ENCODE measurements at places on chromosomes 3 and 15.

- DNase-seq, result no peak
These were observed 264.3 kb upstream of the DNAJC19 start for GRCh38 chr3:181253796-181254195.

DNA sequence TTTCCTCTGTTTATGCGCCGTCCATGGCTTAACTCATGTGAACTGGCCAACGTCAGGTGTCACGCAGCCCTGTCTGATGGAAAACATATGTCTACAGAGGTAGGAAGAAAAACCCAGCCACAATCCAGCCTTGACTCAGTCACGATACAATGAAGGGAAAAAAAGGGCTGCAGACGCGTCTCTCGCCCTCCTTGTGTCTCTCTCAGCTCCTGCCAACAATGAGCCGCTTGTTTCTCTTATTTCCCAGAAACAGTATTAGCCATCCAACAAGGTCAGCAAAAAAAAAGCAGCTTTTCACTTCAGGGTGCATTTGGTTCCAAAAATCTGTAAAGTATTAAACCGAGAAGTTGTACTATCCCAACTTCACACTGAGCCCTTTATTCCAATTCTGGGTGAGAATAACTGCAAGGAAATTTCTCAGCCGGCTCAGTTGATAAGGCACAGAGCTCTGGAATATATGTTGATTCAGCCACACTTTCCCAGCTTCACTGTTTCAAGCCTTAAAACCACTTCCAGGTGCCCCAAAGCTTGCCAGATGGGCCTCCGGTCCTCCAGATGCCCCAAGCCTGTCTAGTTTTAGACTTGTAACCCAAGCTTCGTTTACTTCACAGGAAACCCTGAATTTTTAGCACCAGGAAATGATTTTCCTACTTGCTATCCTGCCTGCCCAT, 79.4 kb downstream of the TM4SF4 start:
- DNase-seq, result no peak

- no peak for DNase-seq
These were observed 145.1 kb downstream of the SEMA6D start for GRCh38 chr15:47862402-47862801.

- DNase-seq, result no peak
These were observed 128.3 kb downstream of the SMAD6 start for GRCh38 chr15:66830358-66830757.

Measured in CD4-positive, alpha-beta T cell treated with Interleukin-21 for 1 hour (primary cell).